ENCODE measurements at places on chromosomes 7 and 10.

DNA sequence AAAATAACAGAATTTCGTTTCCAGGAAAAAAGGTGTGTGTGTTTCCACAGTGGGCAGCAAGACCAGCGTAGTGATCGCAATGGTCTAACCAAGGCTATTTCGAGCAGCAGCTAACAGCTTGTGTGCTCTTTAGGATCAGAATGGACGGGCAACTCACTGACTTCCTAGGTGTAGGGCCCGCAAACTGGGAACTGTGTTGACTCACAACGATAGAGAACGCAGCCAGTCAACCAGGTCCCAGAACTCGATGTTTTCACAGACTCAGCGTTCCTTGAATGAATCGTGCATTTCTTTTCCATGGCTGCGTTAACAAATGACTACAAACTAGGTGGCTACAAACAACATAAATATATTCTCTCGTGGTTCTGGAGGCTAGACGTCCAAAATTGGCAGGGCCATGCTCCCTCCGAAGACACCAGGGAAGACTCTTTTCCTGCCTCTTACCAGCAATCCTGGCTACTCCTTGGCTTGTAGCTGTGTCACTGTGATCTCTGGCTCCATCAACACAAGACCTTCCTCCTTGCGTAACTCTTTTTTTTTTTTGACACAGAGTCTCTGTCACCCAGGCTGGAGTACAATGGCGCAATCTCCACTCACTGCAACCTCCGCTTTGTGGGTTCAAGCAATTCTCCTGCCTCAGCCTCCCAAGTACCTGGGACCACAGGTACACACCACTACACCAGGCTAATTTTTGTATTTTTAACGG lies 39.1 kb downstream of the PODXL start:
- no peak for DNase-seq

GRCh38 chr10:120115959-120116358 lies 223.4 kb downstream of the SEC23IP start:
- DNase-seq, result no peak

DNA sequence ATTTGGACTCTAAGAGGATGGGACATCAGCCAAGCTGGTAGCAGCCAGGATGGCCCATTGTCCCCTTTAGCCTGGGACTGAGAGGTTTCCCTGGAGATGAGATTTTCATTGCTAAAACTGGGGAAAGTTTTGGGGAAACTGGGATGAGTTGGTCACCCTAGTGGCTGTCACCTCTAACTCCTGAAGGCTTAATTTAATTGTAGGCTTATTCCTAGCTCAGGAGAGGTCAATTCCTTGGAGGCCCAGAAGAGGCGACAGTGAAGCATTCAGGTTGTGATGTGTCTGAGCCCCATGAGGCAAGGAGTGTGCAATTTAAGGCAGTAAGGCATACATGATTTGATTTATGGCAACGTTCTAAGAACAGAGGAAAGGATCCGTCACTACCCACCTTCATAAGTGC lies 24.9 kb upstream of the JAZF1 start:
- no peak for DNase-seq

DNA sequence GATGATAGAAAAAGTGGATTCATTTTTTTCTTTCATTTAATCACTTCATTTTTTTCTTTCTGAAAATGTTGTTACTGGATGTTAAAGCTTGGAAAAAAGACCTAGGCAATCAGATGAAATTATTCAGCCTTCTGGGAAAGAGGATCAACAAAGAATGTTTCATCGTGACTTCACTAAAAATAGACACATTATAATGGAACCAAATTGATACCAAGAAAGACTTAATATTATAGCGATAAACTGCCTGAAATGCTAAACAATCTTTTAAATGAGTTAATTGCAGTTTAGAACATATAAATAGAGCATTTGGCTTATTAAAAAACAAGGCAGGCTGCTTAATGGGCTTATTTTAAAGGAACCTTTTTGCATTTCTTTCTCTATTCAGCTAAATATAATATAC lies 25.6 kb upstream of the TMEM229A start:
- DNase-seq, result no peak

GRCh38 chr10:53477313-53477675 lies 704.7 kb upstream of the MBL2 start:
- DNase-seq, result no peak
